ENCODE measurements at places on chromosomes 5 and 9.

DNA sequence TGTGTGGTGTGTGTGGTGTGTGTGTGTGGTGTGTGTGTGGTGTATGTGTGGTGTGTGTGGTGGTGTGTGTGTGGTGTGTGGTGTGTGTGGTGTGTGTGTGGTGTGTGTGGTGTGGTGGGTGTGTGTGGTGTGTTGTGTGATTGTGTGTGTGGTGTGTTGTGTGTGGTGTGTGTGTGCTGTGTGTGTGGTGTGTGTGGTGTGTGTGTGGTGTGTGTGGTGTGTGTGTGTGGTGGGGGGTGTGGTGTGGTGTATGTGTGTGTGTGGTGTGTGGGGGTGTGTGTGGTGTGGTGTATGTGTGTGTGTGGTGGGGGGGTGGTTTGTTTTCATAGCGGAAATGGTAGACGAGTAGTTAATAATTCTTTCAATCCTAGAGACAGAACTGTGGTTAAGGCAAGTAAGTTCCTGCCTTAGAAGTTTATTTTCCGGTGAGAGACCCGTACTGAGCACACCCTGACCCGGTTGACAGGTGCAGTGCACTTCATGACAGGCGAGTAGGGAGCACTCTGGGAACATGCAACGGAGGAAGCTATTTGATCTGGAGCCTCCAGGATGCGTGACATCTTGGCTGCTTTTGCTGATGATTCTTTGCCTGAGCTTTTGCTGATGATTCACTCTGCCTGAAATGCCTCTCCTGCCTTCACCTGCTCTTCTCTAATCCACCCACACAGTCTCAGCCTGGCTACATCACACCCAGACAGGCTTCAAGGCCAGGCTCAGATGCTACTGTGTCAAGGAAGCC is 21.7 kb upstream of the FAT2 start:
- no peak for DNase-seq

DNA sequence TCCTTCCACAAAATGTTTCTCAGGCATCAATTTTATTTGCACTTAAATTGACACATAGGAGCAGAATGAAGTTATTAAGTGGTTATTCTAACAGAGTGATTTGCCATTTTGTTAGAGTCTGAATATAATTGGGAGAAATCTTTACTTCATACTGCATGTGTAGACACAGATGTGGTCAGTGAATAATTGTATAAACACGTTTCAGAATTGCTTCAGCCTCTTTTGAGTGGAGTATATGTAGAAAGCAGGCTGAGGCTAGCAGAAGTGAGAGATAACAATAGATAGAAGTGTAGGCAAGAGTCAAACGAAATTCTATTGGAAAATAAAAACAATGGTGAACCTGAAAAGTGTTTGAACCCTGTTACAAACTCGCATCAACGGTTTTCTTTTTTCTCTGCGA is 270.7 kb downstream of the TMEM167A start:
- DNase-seq, result no peak

DNA sequence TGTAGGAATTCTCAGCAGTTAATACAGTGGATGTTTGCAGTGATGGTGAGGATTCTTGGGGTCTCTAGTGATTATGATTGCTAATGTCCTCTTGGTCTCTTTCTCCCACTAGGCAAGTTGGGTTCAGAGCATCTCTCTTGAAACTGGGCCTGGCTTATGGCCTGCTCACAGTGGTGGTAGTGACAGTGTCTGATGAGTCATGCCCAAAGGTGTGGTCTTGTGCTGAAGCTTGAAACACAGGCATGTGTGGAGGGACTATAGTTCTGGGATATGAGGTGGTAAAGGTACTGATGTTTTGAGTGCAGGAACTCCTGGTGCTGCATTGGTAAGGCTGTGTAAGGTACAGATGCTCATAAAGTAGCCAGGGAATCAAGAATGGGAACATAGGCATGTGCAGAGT is 231.1 kb downstream of the FAM170A start:
- no peak for DNase-seq

GRCh38 chr5:10057356-10057755 is 192.3 kb downstream of the ATPSCKMT start:
- DNase-seq, result no peak

DNA sequence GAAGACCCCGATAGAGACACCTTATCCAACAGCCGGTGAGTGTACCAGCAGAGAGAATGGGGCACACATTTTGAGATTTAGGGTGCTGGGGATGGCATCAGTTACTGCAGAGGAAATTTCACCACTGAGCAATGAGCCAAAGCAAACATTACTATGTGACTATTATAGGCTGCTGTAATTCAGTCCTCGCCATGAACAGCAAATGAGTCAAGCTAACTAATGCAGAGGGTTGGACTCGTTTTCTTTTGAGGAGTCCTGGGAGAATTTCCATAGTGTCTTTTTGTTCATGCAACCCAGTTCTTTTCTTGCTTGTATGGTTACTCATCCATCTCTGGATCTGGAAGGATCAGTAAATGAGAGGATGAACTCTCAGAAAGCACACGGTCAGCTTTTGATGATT is 323.8 kb downstream of the PSAT1 start:
- DNase-seq, result no peak

DNA sequence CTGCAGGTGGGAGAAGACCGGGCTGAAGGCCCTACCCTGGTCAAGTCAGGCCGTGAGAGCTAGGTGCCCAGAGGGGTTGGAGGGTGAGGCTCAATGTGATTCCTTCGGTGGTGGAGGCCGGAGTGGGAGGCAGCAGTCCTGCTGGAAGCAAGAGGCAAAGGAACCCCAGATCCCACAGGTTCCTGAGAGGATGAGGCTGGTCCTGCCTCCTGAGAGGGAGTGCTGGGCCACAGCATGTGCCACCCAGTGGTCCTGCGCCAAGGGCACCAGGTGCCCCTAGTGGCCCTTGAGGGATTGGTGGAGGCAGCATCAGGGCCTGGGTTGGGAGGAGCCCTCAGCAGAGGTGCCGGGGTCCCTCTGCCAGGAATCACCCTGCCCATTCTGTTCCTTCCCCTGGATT is 59.1 kb downstream of the BARX1 start:
- no peak for DNase-seq

- no peak for DNase-seq
Measured at GRCh38 chr5:121033334-121033733, 569.2 kb downstream of the PRR16 start.

DNA sequence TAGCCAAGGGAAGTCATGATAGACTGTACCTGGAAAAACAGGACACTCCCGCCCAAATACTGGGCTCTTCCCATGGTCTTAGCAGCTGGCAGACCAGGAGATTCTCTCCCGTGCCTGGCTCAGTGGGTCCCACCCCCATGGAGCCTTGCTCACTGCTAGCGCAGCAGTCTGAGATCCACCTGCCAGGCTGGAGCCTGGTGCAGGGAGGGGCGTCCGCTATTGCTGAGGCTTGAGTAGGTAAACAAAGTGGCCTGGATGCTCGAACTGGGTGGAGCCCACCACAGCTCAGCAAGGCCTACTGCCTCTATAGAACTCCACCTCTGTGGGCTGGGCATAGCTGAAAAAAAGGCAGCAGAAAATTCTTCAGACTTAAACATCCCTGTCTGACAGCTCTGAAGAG is 10.1 kb upstream of the THG1L start:
- DNase-seq, result no peak

GRCh38 chr9:132671620-132672412 is 1.6 kb downstream of the GTF3C4 start:
- peak; percentile 40 for DNase-seq

- no peak for DNase-seq
Measured at GRCh38 chr5:172554562-172554961, 86.5 kb upstream of the NEURL1B start.

- no peak for DNase-seq
Measured at GRCh38 chr5:161442471-161442870, 104.1 kb downstream of the GABRB2 start.

GRCh38 chr9:131959056-131959455 is 120.6 kb downstream of the MED27 start:
- DNase-seq, result no peak

- DNase-seq, result no peak
Measured at GRCh38 chr5:73903169-73903568, 277.2 kb downstream of the ARHGEF28 start.

- DNase-seq, result no peak
Measured at GRCh38 chr5:67222243-67223025, 25.8 kb upstream of the CD180 start.

GRCh38 chr9:130927995-130928900 is 10.8 kb downstream of the FIBCD1 start:
- DNase-seq, result no peak

GRCh38 chr9:81874931-81875330 is 53.3 kb upstream of the SPATA31D4 start:
- no peak for DNase-seq

GRCh38 chr5:97980291-97980690 is 793.2 kb upstream of the RGMB start:
- DNase-seq, result no peak

GRCh38 chr5:137624786-137625349 is 111.0 kb downstream of the KLHL3 start:
- DNase-seq, result no peak

DNA sequence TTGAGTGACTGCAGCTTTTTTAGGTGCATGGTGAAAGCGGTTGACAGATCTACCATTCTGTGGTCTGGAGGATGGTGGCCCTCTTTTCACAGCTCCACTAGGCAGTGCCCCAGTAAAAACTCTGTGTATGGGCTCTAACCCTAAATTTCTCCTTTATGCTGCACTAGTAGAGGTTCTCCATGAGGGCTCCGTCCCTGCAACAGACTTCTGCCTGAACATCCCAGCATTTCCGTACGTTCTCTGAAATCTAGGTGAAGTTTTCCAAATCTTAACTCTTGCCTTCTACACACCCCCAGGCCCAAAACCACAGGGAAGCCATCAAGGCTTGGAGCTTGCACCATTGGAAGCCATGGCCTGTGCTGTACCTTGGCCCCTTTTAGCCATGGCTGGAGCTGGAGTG is 1898.1 kb upstream of the NUDT12 start:
- no peak for DNase-seq

DNA sequence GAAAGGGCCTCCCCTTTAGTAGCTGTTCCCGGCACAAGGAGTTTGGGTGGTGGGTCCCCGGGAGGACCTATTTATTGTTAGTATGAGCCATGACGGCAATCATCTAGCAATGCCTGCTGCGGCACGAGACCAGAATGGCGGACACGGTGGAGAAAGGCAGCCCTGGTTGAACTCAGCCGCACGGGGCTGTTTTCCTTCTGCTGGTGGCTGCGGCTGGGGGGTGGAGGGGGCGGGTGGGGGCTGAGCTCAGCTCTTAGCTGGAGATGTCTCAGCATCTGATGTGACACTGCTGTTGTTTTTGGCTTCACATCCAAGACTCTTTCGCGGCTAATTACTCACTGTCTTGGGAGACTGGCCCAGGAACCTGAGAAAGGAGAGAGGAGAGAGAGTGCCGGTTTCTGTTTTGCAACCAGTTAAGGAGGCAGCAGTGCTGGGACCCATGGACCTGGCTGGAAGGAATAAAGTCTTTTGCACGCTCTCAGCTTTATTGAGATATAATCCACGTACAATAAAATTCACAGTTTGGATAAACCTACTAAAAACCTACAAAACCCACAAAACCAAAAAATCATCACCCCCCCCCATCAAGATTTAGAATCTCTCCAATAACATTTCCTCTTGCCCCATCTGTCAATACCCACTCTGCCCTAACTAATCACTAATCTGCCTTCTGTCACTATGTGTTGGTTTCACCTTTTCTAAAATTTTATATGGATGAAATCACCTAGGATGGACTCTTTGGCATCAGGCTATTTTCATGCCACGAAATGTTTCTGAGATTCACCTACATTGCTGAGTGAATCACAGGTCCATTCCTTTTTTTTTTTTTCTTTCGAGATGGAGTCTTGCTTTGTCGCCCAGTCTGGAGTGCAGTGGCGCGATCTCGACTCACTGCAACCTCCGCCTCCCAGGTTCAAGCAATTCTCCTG is 81.8 kb upstream of the NEURL1B start:
- DNase-seq, result no peak

- DNase-seq, result no peak
Measured at GRCh38 chr9:100419166-100419565, 7.8 kb upstream of the MSANTD3 start.

- no peak for DNase-seq
Measured at GRCh38 chr9:32340361-32340760, 44.1 kb upstream of the ACO1 start.

DNA sequence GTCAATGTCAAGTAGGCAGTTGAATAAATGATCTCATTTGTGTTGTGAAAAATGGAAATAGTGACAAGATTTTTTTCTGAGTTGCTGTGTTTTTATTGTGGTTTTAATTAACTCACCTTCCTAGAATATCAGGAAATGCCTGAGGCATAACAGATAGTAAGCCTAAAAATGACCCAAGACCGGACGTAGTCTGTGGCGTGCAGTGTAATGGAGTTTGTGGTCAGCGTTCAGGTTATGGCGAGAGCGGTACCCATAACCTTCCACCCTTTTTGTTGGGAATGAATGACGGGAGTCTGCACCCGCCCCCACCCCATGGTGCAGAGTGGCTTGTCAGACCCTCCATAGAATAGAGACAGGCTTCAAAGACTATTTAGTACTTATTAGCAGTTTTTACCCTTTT is 119.3 kb downstream of the GALNT10 start:
- DNase-seq, result no peak

- DNase-seq, result no peak
Measured at GRCh38 chr5:179916523-179916922, 8.8 kb upstream of the TBC1D9B start.

DNA sequence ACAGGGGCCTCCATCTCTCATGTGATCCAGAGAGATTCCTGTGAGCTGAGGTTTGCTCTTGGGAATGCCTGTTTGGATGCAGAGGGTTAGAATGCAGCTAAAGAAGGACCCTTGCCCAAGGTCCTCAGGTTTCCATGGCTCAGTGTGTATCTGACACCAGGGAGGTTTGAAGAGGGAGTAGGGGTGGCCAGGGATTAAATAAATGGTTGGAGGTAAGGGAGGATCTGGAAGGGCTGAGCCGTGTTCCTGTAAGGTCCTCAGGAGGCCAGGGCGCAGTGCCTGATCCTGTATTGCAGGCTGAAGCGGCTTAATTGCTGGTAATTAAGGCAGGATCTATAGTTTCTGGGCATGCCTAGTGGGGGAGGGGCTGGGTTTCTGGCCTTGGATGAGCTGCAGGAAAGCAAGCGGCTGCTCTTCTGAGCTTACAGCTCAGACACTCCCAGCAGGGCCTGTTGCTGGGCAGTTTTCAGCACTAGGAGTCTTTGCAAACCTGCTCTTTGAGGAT is 41.5 kb upstream of the MAP1B start:
- DNase-seq, result no peak

- peak; percentile 15 for DNase-seq
Measured at GRCh38 chr5:19608444-19609002, 379.5 kb downstream of the CDH18 start.

- DNase-seq, result peak; percentile 75
Measured at GRCh38 chr5:149902177-149902576, 42.4 kb downstream of the PDE6A start.

- DNase-seq, result no peak
Measured at GRCh38 chr9:69317081-69317480, 7.9 kb upstream of the ENTREP1 start.

GRCh38 chr9:121956808-121957207 is 136.3 kb downstream of the TTLL11 start:
- no peak for DNase-seq

GRCh38 chr5:169861934-169862333 is 118.4 kb downstream of the INSYN2B start:
- no peak for DNase-seq

- no peak for DNase-seq
Measured at GRCh38 chr9:124517600-124517999, 10.4 kb upstream of the NR5A1 start.

GRCh38 chr5:62296998-62297397 is 9.0 kb upstream of the KIF2A start:
- DNase-seq, result no peak
